Activated T-helper 1 cell treated with anti-CD3 and anti-CD28 coated beads, Interleukin-2, amount 50 U/mL, for 16 hours (primary cell): ENCODE measurements at places on chromosomes 3 and 15.

- no peak for DNase-seq
These were observed 1.9 kb downstream of the SPTBN5 start for GRCh38 chr15:41891946-41892345.

GRCh38 chr15:72785432-72785831 lies 1.9 kb upstream of the ADPGK start:
- no peak for DNase-seq

- DNase-seq, result no peak
These were observed 397.5 kb downstream of the ZIC4 start for GRCh38 chr3:147008886-147009285.

- DNase-seq, result no peak
These were observed 244.8 kb downstream of the EPHA6 start for GRCh38 chr3:97059168-97059567.

GRCh38 chr3:12741209-12741608 lies 17.9 kb downstream of the TMEM40 start:
- DNase-seq, result no peak

- no peak for DNase-seq
These were observed 287.2 kb downstream of the CGGBP1 start for GRCh38 chr3:87771337-87772192.

DNA sequence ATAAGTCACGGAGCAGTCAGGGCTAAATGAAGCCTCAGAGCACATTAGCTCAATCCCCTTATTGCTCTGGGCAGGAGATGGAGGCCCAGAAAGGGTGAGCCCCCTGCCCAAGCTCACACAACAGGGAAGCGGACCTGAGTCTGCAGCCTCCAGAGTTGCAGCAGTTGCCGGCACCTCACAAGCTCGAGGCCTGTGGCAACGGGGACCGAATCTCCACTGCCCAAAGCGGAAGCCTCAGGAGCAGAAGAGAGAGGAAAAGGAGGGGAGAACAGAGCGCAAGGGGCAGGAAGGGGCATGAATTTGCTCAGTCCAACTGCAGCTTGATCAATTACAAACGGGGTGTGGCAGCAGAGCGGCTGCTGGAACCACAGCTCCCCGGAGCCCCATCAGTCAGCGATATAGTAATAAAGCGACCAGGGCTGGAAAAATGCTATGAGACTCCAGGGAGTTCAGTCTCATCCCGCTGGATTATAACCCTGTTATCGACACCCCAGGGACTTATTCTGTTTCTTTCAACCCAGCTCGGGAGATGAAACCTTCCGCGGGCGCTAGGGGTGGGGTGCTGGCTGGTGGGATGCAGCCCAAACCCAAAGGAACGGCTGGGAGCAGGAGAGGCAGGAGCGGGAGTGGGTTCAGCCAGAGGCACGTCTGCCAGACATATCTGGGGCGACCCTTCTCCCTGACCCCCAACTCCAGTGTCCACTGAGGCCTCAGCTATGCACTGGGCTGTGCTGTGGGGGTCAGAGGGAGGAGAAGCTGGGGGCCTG lies 219.7 kb upstream of the LINGO1 start:
- DNase-seq, result no peak

GRCh38 chr3:185405243-185405642 lies 42.3 kb downstream of the MAP3K13 start:
- DNase-seq, result no peak

GRCh38 chr3:141546081-141546480 lies 59.3 kb downstream of the RASA2 start:
- DNase-seq, result no peak

DNA sequence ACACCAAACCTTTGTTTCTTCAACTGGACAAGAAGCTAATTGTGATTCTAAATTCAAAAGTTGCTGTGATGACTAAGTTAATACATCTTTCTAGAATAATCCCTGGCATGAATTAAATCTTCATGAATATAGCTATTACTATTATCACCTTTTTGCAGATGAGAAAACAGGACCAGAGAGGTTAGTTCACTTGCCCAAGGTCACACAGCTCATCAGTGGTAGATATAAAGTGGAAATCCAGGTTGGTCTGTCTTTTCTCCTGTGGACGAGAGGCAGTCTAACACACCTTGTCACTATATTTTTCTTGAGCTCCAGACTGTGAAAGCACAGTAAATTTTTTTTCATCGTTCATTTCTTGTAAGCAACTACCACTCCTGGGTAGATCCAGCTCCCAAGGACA lies 247.6 kb upstream of the LRTM1 start:
- DNase-seq, result no peak

- DNase-seq, result no peak
These were observed 792.3 kb downstream of the DIPK2A start for GRCh38 chr3:144763878-144764454.

DNA sequence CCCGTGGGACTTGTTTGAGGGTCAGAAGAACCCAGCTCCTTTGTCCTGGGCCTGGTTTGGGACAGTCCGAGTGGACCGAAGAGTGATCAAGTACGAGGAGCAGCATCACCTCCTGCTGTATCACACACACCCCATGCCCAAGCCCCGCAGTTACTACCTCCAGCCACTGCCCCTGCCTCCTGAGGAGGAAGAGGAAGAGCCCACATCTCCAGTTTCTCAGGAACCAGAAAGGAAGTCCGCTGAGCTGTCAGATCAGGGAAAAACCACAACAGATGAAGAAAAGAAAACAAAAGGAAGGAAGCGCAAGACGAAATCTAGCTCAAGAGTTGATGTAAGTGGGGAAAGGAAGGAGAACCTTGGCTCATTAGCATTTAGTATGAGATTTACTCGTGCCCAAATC lies 3.3 kb upstream of the P2RY12 start:
- no peak for DNase-seq

- DNase-seq, result no peak
These were observed 3.8 kb upstream of the PLXND1 start for GRCh38 chr3:129610276-129610675.

- DNase-seq, result no peak
These were observed 35.6 kb upstream of the KCNMB2 start for GRCh38 chr3:178500631-178501030.

DNA sequence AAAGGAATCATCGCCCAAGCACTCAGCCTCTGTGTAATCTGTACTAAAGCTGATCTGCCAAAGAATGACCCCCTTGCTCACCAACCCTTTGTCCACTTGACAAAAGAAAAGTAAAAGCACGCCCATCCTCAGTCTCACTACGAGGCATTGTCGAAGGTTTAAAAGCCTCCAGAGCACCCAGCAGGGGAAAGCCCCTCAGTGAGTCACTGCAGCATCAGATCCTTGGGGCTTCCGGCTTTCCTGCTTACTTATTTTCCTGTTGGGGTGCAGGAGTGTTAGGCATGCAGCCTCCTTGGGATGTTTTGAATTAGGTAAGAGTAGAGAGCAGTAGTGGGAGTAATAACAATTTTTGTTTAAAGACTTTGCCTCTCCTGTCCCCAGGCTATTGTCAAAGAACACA lies 216.1 kb downstream of the MTHFS start:
- no peak for DNase-seq

- DNase-seq, result no peak
These were observed 40.5 kb downstream of the PTPRG start for GRCh38 chr3:61601831-61602230.

- no peak for DNase-seq
These were observed 73.2 kb upstream of the CTXND1 start for GRCh38 chr15:80325206-80325605.

- no peak for DNase-seq
These were observed 96.6 kb upstream of the CBLB start for GRCh38 chr3:105965384-105965783.

DNA sequence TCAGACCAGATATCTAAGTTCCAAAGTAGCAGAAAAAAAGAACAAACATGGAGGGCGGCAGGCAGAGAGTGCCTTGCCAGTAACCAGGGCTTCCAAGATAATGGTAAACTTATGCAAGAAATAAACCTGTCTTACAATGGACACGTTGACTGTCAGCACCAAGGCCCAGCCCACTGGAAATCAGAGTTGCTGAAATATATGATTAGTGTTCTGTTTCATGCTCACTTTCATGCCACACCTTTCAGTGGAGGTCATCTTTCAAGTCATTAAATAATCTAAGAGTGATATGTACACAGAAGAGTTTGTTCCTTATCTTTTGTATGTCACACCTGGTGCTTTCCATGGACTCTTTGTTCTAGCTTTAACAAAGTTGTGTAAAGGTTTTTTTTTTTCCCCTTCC lies 358.1 kb downstream of the MECOM start:
- DNase-seq, result no peak

GRCh38 chr3:63809607-63810006 lies 9.5 kb upstream of the C3orf49 start:
- DNase-seq, result no peak

GRCh38 chr15:85282504-85283115 lies 97.8 kb upstream of the AKAP13 start:
- DNase-seq, result no peak

DNA sequence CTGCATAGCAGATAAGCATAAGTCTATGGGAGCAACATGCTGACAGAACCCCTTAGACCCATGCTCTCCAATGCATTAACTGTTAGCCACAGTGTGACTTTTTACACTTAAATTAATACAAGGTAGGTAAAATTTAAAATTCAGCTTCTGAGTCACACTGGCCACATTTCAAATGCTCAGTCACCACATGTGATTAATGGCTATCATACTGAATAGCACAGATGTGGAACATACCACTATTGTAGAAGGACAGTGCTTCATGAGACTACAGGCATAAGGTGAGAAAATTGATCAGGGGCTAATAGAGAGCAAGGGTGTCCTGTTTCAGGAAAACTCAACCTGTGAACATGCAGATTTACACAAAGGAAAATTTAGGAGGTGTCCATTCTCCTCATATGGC lies 357.0 kb upstream of the SEMA6D start:
- no peak for DNase-seq

- DNase-seq, result no peak
These were observed 52.2 kb downstream of the FBLN2 start for GRCh38 chr3:13600950-13601691.

DNA sequence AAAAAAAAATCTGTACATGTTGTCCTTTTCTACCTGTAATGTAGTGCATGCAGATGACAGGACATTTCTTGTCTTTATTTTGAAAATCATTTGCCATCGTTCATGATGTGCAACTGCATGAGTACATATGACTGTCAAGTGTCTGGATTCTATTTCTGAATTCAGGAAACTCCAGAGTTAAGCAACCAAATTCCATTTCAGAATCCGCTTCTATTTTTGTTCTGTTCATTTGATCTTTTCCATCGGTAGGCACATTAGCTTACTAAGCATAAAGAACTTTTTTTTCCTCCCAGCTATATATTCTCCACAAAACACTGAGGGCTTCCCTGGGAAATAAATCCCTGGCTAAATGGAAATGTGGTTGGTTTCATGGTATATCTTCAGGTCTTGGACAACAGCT lies 365.6 kb downstream of the PTPRG start:
- no peak for DNase-seq

GRCh38 chr15:92146511-92147150 lies 247.1 kb upstream of the ST8SIA2 start:
- no peak for DNase-seq

GRCh38 chr3:53145713-53146080 lies 15.3 kb upstream of the PRKCD start:
- DNase-seq, result no peak

- no peak for DNase-seq
These were observed 4.5 kb downstream of the EIF3J start for GRCh38 chr15:44541282-44541958.

DNA sequence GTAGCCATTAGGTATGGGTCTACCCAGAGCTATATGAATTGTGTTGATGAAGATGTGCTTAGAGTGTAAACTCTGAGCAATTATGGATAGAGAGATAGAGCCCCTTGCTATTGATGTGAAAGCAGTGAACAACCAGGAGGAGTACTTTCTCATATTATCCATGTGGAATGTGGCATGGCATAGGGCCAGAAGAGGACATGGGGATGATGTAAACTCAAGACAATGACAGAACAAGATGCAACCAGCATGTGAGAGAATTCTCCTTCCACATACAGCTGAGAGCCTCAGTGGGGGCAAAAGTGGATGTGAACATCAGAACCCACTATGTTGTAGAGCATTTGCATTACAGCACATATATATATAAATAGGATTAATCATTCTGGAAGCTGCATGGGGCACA lies 36.4 kb upstream of the BNC1 start:
- DNase-seq, result no peak

GRCh38 chr3:187916072-187916471 lies 170.8 kb upstream of the BCL6 start:
- no peak for DNase-seq

- no peak for DNase-seq
These were observed at the start of gene CTDSPL for GRCh38 chr3:37861620-37862041. Gene CTDSPL, plus strand, starts transcription at chr3:37861880. Its CDS starts 320 bp downstream, at chr3:37862200.

DNA sequence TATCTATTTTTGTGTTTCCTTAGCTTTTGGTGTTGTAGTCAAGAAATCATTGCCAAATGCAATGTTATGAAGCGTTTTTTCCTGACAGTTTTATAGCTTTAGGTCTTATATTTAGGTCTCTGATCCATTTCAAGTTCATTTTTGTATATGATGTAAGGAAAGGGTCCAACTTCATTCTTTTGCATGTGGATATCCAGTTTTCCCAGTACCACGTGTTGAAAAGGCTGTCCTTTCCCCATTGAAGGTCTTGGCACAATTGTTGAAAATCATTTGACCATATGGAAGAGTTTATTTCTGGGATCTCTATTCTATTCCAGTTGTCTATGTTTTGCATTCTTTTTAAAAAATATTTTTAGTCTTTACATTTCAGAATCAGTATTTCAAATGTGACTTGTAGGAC lies 14.6 kb upstream of the SNRPN start:
- DNase-seq, result no peak

- DNase-seq, result no peak
These were observed 290.5 kb downstream of the NAALADL2 start for GRCh38 chr3:175149675-175150074.

DNA sequence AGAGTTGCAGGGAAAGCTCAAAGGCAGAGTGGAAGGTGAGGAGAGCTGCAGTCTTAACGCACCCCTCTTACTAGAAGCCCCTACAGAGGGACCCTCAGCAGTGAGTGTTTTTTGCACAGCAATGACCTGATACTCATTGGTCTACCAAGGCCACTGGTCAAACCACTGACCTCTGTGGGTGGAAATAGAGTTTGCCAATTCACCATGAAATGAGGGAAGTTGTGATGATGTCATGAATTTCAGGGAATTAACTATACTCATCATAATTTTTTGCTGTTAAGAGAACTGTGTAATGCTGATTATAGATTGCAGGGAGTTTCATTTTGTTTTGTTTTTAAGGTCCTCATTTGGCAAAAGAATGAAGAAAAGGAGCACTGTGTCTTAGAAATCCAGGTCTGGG lies 101.7 kb upstream of the SMAD3 start:
- no peak for DNase-seq

GRCh38 chr3:9500108-9501050 lies 53.2 kb downstream of the LHFPL4 start:
- DNase-seq, result peak; percentile 21

- DNase-seq, result no peak
These were observed 62.2 kb downstream of the AAGAB start for GRCh38 chr15:67192185-67192820.

DNA sequence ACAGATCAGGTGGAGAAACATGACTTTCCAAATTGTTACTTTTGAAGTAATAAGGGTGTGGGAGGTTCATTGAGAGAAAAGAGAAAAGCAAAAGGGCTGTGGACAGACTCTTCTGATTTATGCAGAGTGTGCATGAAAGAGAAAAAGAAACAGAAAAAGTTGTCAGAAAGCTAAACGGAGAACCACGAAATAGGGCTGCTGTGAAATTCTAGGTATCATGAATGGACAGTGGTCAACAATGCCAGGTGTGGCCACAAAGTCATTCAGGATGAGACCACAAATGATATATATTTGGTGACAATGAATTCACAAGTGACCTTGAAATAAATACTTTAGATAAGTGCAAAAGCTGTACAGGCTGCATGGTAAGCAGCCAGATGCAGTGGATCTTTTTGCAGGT lies 170.1 kb downstream of the IL5RA start:
- no peak for DNase-seq
